Dermis microvascular lymphatic vessel endothelial cell (primary cell): ENCODE measurements at places on chromosomes 5 and 9. TPM values are rescaled to one million over a fixed set of nuclear protein-coding genes. Genes with fewer than 3 reads are reported as not detected.

PHF24 gene
- under 0.01 TPM in 1 of 2 replicates, not detected in the other for total RNA-seq

GRCh38 chr5:158234323-158235158 is 375.6 kb upstream of the CLINT1 start:
- DNase-seq, result no peak

- DNase-seq, result peak; percentile 36
These were observed 91.2 kb downstream of the RFK start for GRCh38 chr9:76302947-76303550.

GRCh38 chr5:143165049-143165880 is 238.2 kb downstream of the NR3C1 start:
- DNase-seq, result no peak

GRCh38 chr5:12022444-12022843 is 118.2 kb upstream of the CTNND2 start:
- DNase-seq, result no peak

- DNase-seq, result no peak
These were observed 94.2 kb downstream of the DPYSL3 start for GRCh38 chr5:147415651-147416050.

DNA sequence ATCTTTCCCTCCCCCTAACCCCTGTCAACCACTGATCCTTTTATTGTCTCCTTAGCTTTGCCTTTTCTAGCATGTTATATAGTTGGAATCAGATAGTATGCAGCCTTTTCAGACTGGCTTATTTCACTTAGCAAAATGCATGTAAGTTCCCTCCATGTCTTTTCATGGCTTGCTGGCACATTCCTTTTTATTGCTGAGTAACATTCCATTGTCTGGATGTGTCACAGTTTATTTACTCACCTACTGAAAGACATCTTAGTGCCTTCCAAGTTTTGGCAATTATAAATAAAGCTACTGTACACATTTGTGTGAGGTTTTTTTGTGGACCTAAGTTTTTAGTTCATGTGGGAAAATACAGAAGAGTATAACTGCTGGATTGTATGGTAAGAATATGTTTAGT is 230.1 kb downstream of the PBX3 start:
- no peak for DNase-seq
